Activated naive CD4-positive, alpha-beta T cell (primary cell): ENCODE measurements at places on chromosomes 2 and 18.

DNA sequence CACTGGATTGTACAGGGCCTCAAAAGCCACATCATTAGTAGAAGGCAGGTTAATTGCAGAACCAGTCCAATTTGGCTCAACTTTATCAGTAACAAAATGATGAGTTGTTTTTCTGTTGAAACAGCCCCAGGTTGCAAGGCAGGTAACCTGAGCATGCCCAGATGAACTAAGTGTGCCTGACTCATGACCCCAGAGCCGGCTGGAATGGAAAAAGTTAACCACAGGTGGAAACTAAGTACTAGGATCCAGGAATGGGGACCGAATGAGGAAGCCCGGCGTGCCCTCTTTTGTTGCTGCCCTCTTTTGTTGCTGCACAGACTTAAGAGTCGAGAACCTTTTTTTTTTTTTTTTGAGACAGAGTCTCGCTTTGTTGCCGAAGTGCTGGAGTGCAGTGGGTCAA is 79.5 kb upstream of the YWHAQ start:
- DNase-seq, result no peak

- DNase-seq, result peak; percentile 83
Measured at GRCh38 chr2:8685697-8686358, 4.0 kb downstream of the ID2 start.

DNA sequence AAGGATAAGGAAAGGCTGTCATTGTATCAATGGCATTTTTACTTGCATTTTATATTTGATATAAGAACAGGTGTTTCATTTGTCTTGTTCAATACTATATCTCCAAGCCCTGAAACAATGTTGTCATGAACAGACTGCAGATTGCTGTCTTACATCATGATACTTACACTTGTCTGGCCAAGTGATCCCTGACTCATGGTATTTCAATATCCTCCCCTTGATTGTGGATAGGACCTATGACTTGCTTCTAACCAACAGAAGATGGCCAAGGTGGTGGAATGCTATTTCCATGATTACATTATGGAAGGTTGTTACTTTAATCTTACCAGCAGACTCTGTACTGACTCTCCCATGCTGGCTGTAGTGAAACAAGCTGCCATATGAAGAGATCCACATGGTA is 471.1 kb downstream of the CCDC85A start:
- no peak for DNase-seq

- no peak for DNase-seq
Measured at GRCh38 chr2:215136669-215137328, 1.6 kb downstream of the ABCA12 start.

DNA sequence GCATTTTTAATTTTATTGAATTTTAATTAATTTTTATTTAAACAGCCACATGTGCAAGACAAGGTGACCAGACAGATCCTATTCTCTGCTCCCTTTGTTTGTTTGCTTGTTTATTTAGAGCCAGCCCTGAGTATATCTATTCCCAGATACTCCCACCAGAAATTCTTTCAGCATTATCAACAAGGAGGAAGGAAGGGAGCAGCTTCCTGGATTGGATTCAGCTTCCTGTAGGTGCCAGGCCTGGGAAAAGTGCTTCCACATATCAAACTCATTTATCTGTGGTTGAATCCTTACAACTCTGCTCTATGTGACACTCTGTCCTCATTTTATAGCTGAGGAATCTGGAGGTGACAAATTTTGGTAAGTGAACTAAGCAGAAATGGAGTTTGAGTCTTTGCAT is 60.5 kb upstream of the KLF7 start:
- DNase-seq, result no peak

- no peak for DNase-seq
Measured at GRCh38 chr2:134254824-134255223, 952 bp downstream of the MGAT5 start.

DNA sequence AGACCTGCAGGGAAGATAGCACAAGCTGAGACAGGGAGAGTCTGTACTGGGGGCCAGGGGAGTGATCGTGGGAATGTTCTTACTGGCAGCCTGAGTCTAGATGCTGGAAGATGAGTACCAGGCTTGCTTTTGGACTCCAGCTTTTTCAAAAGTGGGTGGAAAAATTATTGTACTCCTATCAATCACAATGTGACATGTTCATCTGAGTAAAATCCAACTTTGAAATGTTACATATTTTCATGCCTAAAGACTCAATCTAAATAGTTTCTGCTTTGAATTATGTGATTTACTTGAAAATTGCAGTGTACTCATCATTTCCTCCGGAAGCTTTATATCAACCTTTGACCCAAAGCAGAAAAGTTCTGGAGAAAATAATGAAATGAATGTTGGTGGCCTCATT is 49.7 kb upstream of the ST3GAL5 start:
- no peak for DNase-seq

- no peak for DNase-seq
Measured at GRCh38 chr18:26255695-26256622, 29.7 kb downstream of the TAF4B start.

GRCh38 chr2:95352310-95353054 is 50.0 kb upstream of the FAHD2A start:
- no peak for DNase-seq

GRCh38 chr2:126662621-126663020 is 6.7 kb downstream of the GYPC start:
- no peak for DNase-seq

DNA sequence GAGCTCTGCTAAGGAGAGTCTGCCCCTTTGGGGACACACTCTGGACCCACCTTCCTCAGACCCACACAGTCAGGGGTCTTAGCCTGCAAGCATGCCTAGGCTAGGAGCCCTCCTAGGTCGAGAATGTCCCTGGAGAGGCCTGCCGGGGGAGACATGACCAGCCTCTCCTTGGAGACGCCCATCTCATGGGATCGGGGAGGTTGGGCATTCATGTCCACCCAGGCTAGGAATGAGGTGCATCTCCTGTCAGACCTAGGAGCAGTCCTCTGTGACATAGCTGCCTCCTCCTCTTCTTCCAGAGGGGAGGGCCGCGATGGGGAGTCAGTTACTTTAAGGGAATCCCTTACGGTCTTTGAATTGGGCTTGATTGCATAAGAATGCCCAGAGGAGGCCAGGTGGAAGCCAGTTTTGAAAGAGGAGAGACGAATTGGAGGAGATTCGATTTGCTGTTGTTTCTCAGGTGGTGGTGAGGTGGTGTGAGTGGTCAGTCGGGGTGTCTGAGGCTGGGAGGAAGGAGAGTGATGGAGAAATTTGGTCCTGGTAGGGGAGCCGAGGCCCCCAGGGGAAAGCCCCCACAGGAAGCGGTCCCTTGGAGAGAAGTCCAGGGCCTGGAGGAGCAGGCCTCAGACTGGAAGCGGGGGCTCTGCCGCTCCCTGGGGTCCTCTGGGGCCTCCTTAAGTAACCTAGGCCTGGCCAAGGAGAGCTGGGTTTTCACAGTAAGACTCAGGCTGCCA is 241.3 kb downstream of the DYSF start:
- DNase-seq, result no peak

DNA sequence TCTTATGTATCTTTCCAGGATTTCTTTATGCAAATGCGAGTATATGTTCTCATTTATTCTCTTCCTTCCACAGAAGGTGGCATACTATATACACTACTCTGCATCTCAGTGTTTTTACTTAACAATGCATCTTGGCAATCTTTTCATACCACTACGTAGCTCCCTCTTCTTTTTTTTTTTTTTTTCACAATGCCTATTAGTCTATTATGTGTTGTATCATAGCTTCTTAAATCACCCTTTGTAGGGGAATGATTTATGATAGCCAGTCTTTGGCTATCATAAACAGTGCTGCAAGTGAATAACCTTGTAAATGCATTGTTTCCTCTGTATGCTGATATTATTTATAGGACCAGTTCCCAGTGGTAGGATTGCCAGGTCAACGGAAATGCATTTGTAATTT is 204.2 kb downstream of the BABAM2 start:
- DNase-seq, result no peak
